ENCODE measurements at places on chromosomes 16 and 17.

- peak; percentile 79 for DNase-seq
Measured at GRCh38 chr17:83079352-83079747, at the start of gene METRNL. METRNL (plus strand) TSS chr17:83079609; CDS start chr17:83079816, 207 bp downstream.

- DNase-seq: no peak
Measured at GRCh38 chr17:10652984-10653659, 4.0 kb downstream of the MYH3 start.

GRCh38 chr17:7862692-7863437, 5.1 kb downstream of the CYB5D1 start:
- DNase-seq: no peak

DNA sequence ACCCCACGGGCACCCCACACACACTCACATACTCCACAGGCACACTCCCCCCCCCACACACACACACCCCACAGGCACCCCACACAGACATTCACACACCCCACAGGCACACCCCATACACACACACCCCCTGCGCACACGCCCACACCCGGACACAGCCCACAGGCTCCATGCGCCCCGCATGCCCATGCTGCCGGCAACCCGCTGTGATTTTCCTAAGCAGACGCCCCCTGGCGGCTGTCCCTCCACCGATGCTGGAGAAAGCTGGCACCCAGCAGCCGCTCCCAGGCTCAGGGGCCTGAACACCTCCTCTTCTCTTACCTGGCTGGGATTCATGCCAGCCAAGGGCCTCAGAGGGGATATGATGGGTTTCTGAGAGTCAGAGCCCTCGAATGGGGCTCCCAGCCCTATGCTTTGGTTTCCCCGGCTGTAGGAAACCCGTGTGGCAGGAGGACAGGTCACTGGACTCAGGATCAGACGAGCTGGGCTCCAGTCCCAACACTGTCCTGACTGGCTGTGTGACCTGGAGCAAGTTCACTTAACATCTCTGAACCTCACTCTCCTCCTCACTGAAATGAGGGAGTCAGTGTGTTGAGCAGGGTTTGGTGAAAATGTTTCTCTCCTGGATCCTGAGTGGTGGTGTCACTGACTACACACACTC, 19.6 kb upstream of the TNFRSF13B start:
- peak; percentile 74 for DNase-seq

DNA sequence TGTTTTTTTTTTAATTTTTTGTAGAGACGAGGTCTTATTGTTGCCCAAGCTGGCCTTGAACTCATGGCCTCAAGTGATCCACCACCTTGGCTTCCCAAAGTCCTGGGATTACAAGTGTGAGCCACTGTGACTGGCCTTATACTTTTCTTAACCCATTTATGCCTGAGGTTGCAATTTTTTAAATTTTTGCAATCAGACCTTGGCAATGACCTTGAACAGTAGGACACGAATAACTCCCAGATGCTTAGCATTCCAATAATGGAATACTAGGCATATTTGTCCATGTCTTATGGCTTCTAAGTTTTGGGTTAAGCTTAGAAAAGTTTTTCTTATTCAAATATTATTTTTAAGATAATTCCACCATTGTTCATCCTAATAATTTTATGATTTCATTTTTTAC, 28.3 kb upstream of the TMEM97 start:
- no peak for DNase-seq

- DNase-seq: no peak
Measured at GRCh38 chr16:11708421-11708820, 34.2 kb downstream of the TXNDC11 start.

DNA sequence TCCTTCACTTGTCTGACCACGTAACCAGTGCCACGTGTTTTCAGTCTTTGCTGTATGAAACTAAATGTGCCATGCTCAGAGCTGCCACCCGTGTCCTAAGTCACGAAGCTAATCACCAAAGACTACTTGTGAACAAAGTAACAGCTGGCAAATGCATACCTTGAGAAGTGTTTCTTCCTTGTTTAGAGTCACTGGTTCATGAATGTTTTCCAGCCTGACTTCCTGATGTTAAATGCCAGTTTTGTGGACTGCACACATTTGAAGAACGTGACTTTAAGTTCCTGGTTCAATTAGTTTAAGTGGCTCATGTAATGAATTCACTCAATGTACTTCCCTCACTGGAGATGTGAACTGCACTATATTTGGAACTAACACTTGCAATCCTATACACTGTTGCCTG, 19.9 kb upstream of the KPNB1 start:
- DNase-seq: peak; percentile 54

DNA sequence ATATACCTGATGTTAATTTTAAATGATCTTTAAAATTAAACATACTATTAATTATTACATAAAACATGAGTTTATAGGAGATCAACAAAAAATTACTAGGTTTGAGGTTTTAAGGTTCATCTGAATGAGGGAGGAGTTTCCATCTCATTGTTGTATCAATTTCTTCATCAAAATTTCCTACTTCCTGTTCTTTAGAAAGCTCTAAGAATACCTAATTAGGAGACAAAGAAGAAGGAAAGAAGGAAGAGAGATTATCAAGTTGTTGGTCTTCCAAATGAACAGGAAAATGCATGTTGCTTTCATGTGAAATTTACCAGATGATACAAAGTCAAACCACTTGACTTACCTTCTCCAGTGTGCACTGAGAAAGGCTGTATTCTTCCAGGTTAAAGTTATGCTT, 18.1 kb upstream of the ABCA9 start:
- no peak for DNase-seq

GRCh38 chr17:2053380-2054261, 1.3 kb upstream of the HIC1 start:
- DNase-seq: no peak

- DNase-seq: no peak
Measured at GRCh38 chr17:2076087-2076984, 21.4 kb downstream of the HIC1 start.

GRCh38 chr16:1335996-1336395, 2.6 kb downstream of the BAIAP3 start:
- no peak for DNase-seq

GRCh38 chr16:58011652-58012051, 10.4 kb downstream of the USB1 start:
- no peak for DNase-seq

GRCh38 chr17:62644487-62645173, 17.2 kb downstream of the MRC2 start:
- DNase-seq: no peak

DNA sequence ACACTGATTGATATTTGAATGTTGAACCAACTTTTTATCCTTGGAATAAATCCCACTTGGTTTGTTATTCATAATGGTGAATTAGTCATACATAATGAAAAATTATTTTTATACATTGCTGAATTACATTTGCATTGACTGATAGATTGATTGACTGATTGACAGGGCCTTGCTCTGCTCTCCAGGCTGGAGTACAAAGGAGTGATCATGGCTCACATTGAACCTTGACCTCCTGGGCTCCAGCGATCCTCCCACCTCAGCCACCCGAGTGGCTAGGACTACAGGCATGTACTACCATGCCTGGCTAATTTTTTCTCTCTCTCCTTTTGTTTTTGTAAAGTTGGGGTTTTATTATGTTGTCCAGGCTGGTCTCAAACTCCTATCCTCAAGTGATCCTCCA, 97.8 kb downstream of the ARHGAP44 start:
- no peak for DNase-seq
